ENCODE measurements at places on chromosomes 1 and 21.

- DNase-seq = no peak
These were observed 22.9 kb downstream of the UBIAD1 start for GRCh38 chr1:11295905-11296304.

DNA sequence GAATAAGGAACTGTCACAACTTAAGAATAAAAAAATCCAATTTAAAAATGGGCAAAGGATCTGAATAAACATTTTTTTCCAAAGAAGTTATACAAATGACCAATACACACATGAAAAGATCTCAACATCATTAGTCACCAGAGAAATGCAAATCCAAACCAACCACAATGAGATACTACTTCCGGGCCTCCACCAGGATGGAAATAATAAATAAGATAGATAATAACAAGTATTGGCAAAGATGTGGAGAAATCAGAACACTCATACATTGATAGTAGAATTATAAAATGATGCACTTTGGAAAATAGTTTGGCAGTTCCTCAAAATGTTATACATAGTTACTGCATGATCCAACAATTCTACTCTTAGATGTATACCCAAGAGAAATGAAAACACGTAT lies 18.7 kb downstream of the ZSWIM5 start:
- DNase-seq = no peak

- DNase-seq = no peak
These were observed 12.8 kb upstream of the GALNT2 start for GRCh38 chr1:230054092-230054749.

DNA sequence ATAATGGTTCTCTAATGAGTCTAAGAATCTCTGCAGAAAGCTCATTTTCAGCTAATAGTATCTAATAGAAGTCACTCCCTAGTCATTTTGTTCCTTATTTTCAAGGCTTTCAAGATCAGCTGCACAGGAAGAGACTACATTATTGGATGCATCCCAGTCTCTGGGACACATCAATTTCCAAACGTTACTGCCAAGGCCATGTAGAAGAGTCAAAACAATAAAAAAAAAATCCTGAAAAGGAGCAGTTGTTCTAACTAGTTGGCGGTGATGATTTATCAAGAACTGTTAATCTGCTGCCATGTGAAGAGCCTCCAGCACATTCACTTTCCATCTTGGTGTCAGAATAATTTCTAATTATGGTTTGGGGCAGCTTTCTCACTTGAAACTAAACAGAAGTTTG lies 5.7 kb downstream of the DDAH1 start:
- no peak for DNase-seq

DNA sequence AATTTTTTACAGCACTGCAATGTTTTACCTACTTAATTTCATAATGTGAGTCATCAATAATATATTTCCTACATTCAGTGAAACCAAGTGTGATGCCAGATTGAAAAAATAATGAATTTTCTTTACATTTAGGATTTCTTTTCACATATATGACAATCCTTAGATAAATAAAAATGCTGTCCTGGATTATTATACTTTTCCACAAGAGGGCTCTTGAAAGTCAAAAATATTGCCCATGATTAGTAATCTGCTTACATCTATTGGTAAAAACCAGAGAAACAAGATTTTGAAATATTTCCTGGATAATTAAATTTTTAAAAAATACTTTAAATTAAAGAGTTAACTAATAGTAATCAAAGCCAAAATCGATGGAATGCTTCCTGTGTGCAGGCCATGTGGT lies 86.8 kb upstream of the PLPPR4 start:
- no peak for DNase-seq

DNA sequence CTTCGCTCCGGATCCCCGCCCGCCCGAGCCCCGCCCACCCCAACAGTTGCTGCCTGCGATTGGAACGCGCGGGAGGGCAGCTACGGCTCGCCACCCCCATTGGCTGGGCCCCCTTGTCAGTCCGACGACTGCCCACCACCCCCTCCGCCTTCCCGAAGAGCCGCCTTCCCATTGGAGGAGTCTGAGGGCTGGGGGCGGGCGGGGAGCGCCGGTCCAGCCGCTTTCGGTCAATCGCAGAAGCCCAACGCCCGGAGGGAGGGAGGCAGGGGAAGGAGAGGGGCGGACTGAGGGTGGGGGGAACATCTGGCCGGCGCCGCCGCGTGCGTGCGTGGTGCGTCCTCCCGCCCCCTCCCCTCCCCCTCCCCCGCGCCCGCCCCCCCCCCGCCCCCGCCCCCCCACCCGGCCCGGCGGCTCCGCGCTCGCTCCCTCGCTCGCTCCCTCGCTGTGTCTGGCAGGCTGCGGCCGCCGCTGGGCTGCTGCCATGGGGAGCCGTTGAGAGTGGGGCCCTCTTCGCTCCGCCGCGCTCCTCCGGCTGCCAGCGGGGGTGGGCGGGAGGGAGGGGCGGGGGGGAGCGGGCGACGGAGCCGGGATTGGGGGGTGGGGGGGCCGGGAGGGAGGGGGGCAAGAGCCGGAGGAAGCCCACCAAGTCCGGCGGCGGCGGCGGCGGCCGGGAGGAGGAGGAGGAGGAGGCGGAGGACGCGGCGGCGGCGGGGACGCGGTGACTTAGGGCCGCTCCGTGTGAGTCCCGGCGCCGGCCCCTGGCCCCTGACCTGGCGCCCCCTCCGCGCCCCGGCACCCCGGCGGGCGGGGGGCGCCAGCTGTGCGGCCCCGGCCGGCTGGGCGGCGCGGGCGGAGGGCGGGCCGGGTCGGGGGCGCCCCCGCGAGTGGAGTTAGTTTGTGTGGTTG lies 2.6 kb upstream of the ZBTB18 start:
- no peak for DNase-seq

GRCh38 chr1:68438310-68438709 lies 11.4 kb downstream of the RPE65 start:
- no peak for DNase-seq

DNA sequence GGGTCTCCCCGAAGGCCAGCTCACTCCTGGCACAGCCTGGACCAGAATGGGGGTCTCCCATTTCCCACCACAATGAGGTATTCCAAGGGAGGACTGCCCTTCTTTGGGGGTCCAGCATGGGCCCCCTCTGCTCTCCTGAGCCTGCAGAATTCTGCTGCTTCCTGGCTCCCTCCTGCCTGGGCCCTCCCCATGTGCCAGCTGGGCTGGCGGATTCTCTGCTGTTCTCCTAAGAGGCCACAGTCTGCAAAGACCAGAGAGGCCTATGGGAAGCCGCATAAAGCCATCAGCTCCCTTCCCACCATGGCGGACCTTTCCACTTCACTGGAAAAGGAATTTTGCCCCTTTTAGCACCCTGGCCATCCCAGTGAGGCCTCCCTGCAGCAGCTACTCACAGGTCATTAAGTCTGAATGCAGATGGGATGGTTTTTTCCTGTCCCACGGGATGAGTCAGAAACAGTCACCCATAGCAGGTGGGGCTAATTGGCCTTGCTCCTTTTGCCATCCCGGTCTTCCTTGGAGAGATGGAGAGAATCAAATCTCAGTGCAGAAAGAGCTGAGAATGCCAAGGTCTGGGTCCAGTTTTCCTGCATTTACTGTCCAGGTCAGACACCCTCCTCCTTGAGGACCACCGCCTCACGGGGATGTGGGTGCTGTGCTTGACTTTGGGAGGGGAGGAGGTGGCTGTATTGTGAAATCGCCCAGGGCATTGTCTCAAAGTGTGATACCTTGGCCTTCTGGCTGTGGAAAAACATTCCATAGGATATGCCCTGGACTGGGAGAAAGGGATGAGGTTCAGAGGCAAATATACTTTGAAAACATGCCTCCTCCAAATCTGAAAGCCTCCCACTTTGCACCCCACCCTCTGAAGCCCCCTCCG lies 23.2 kb downstream of the MYBPH start:
- no peak for DNase-seq

DNA sequence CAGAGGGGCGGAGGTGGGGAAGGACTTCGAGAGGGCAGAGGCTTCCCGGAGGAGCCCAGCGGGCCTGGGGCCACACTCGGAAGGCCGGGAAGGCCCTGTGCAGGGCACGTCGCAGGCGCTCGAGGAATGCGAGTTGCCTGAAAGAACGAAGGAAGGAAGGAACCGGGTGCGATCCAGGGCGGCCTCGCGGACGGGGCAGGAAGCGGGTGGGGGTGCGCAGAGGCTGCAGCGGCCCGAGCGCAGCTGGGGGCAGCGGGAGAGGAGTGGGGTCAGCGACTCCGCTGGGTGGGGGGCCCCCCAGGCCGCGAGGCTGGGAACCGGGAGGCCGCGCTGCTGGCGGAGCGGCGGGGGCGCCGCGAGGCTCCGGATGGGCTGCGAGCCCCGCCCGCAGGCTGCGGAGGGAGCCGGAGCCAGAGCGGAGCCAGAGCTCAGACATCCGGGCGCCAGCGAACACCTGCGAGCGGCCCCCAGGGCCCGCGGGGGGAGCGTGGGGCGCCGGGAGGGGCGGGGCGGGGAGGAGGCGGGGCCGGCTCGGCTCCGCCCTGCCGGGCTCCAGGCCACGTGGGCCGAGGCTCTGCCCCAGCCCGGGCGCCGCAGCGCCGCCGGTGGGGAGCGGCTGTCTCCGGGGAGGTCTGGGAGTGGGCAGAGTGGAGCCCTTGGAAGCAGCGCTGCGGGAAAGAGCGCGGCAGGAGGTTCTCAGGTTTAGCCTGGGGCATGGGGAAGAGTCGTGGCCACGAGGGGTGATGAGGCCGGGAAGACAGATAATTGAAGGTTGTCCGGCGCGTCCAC lies 4.6 kb downstream of the ID3 start:
- DNase-seq = peak; percentile 77

GRCh38 chr1:247118946-247119446 lies 14.8 kb upstream of the ZNF669 start:
- peak; percentile 21 for DNase-seq

DNA sequence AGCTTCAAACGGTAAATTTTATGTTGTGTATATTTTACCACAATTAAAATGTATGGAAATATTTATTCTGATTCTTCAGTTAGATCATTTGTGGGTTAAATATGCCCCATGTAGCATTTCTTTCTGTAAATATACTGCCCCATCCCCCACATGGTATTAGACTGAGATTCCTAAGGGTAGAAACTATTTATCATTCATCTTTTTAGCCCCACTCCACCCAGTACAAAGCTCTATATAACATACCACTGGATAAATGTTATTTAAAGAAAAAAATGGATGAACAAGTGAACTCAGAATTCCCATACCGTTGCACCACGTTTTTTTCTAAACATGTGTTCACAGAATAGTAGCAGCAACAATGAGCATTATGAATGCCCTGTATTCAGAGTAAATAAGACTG lies 234.0 kb upstream of the IRF2BP2 start:
- DNase-seq = no peak

GRCh38 chr1:20551945-20552727 lies at the start of gene FAM43B:
Gene FAM43B, plus strand, starts transcription at chr1:20552573. Its CDS starts 401 bp downstream, at chr1:20552974.
- no peak for DNase-seq

DNA sequence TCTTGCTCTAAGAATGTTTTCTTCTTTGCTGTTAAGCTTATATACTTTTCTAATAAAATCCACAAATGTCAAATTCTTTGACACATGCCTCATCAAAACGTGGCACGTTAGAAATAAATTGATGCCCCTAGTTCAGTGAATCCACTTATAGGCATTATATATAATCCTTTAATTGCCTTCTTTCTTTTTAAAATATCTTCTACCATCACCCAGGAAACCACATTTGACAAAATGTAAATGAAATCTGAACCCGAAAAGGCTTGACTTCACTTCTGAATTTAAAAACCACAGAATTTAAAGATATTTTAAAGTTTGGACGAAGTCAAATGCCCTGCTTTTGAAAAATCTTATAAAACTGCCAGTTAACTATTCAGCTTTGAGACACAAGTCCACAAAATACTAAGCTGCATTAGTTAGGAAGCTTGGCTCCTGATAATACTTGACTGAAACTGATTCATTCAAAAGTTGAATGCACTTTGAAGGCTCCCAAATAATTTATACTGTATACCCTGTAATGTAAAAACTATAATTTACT lies 22.4 kb upstream of the KIFAP3 start:
- DNase-seq = no peak

DNA sequence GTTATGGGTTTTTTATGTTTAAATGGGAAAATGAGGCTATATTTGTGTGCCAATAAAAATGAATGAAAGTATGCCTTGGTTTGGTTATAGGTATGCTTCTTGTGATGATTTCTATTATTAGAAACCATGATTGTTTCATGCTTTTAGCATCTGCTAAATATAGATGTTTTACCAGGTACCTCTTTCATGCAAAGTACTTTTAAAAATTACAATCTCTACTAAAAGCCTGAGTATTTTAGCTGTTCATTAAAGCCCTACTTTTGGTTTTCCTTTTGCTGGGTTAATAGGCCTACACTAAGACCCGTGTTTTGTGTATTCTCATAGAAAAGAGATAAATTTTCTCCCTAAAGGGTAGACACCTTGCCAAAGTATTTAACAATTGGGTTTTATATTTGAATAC lies 32.0 kb downstream of the MTF2 start:
- DNase-seq = no peak

DNA sequence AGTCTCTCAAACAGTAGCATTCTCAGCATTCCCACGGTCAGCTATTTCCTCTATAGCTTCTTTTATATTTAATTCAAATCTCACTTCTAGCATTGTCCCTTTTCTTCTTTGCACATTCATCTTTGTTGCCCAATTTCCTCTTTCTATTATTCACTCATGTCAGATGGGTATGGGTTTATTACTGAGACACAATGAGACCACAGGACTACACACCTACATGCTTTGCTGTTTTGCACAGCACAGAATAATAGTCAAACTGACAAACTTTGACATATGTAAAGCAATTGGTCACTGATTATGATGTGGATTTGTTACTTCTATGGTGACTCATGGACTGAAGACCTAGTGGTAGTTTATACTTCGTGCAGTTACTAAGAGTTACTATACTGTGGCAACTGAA lies 5.8 kb upstream of the CD1C start:
- no peak for DNase-seq

DNA sequence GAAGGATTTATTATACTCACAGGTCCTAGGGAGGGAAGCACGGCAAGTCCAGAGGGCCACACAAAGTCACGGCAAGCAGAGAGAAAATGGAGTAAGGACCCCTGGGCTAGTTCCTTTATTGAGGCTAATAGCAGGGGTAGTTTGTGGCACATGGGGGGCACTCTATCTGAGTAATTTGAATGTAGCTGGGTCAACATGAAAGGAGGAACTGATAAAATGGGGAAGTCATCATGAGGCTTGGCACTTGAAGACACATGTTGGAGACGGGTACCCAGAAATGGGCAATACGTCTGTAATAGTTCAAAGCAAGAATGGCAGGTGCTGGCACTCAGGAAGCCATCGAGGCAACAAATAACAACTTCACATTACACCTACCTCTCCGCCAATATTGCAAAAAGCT lies 1136.4 kb downstream of the MRPL39 start:
- no peak for DNase-seq
